ENCODE measurements at places on chromosomes 16 and 17.

GRCh38 chr17:77735566-77736198, 222.8 kb upstream of the TNRC6C start:
- no peak for DNase-seq

DNA sequence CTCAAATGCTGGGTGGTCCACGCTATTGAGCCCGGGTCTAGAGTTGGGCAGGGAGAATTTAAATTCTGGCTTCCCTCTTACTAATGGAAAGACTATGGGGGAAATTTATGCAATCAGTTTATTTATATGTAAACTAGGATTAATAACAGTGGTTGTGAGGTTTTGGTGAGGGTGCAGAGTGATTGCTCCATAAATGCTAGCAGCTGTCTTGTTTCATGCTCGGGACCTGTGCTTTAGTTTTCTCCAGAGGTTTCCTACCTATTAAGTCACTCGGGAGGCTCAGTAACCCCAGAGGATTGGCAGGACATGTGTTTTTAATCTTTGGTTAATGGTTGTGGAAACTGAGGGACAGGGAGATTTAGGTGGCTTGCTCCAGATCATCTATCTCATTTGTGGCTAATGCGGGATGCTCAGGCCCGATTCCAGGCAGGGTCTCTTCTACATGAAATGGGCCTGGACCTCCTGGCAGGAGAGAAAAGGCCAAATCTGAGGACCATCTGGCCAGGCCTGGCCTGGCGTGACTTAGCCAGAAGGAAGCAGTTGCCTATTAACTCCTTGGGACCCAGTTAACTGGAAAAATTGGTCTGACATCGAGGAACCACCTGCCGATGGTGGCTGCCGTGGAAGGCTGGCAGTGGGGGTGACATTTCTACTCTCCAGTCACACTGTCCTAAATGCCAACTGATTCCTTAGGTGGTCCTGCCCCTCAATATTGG, 2.1 kb downstream of the PRCD start:
- DNase-seq: no peak

GRCh38 chr17:81510785-81511553, 1.6 kb downstream of the ACTG1 start:
- DNase-seq: no peak

DNA sequence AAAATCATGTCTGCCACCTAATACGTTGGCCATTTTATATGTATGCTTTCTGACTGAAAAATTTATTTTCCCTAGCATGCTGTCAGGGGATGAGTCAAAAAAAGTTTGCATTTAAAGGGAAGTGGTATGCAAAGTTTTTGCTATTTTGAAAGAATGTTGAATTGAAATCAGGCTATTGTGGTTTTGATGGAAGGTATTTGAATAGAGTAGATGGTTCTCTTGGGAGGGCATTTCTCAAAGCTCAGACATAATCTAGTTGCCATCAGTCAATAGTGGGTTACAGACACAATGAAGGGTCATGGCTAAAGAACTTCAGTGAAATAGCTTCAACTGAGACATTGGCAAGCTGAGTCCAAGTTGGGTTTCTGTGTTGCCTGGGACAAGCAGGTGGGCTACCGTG, 102.4 kb downstream of the MAP2K6 start:
- no peak for DNase-seq

- no peak for DNase-seq
These were observed 170.4 kb downstream of the IRX3 start for GRCh38 chr16:54116124-54116655.

DNA sequence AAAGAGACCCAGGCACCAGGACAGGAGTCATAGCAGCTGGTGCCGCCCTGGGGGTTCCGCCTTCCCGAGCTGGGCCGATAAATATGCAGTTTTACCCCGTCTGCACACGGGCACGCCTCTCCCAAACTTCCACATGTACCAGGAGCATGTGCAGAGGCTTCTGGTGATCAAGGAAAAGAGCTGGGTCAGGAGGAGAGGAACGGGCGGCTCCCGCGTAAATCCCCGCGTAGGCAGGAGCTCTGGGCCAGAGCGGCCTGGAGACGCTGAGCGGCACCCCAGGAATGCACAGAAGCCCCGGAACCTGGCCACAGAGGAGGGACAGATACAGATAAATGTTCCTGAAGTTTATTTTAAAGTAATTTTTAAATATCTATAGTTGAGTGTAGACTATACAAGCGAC, 46.6 kb upstream of the METRNL start:
- no peak for DNase-seq

- no peak for DNase-seq
These were observed 845 bp downstream of the SP2 start for GRCh38 chr17:47896672-47897490.

DNA sequence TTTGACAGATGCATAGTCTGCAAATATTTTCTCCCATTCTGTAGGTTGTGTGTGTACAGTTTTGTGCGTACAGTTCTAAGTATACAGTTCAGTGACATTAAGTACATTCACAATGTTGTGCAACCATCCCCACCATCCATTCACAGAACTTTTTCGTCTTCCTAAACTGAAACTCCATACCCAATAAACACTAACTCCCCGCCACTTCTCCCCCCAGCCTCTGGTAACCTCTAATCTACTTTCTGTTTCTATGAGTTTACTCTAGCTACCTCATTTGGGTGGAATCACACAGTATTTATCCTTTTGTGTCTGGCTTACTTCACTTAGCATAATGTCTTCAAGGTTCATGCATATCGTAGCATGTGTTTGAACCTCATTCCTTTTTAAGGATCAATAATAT, 14.3 kb downstream of the PIK3R5 start:
- no peak for DNase-seq

- no peak for DNase-seq
These were observed 6.7 kb upstream of the SLC25A39 start for GRCh38 chr17:44331249-44331760.

DNA sequence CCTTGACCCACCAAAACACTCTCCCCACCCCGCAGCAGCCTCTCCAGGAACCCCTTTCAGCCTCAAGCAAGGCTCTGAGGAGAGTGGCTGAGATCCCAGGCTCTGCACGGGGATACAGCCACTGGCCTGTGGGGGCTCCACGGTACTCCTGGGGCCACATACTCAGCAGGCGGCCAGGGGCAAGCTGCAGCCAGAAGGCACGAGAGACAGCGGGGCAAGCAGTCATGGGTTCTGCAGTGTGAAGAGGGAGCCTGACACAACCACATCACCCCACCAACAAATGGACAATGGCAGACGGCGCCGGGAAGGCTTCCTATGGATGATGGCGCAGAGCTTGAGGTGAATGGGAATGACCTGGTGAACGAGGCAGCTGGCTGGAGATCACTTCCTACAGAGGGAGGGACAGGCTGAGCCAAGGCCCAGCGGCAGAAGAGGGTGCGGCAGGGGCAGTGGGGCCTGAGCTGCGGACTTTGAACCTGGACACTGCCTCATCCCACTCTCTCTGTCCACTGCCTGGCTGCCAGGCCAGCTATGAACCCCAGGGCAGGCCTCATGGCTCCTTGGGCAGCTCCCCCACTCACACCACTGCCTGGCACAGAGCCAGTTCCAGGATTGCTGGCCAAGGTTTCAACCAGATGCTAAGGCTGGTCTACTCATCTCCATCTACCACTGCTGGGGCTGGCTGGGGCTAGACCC, 10.8 kb upstream of the BCAR1 start:
- no peak for DNase-seq

DNA sequence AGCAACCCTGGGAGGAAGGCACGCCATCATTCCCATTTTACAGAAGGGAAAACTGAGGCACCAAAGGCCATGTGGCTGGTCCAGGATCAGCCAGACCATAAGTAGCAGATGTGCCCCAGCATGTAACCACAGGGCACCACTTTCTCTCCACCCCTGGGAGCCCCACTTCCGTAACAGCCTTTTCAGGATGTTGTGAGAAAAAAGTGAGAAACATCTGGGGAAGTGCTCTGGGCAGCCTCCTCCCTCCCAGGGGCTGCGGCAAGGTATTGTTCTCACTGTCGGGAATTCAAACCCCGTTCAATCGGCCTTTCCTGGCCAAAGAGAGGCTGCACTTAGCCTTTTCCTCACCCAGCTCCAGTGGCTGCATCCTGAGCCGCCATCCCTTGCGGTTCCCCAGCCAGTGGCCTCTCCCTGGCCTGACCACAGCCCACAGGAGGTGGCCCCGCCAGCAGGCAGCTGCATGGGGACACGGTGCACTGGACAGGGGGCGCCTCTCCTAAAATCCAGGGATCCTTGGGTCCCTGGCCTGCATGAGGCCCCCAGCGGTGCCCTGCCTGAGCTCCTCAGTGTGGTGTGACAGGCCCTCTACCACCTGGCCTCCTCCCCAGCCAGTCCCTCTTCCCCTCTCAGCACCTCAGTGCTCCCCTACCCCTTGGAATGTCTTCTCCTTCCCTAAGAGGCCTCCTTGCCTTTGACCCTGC, 5.7 kb upstream of the CDH5 start:
- DNase-seq: no peak

GRCh38 chr17:74578979-74579378, 11.7 kb upstream of the CD300H start:
- DNase-seq: no peak

DNA sequence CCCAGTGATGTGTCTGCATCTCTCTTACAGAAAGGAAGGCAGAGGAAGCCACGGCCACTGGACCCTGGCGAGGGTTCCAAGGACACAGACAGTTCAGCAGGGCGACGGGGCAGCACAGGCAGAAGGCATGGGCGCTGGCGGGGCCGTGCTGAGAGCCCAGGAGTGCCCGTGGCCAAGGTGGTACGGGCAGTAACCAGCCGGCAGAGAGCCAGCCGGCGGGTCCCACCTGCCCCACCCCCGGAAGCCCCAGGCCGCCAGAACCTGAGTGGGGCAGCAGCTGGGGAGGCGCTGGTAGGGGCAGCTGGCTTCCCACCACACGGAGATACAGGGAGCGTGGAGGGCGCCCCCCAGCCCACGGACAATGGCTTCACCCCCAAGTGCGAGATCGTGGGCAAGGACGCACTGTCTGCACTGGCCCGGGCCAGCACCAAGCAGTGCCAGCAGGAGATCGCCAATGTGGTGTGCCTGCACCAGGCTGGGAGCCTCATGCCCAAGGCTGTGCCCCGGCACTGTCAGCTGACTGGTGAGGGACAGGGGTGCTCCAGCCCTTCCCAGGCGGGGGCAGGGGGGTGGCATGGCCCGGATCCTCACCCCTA, 7.8 kb downstream of the XYLT2 start:
- no peak for DNase-seq

DNA sequence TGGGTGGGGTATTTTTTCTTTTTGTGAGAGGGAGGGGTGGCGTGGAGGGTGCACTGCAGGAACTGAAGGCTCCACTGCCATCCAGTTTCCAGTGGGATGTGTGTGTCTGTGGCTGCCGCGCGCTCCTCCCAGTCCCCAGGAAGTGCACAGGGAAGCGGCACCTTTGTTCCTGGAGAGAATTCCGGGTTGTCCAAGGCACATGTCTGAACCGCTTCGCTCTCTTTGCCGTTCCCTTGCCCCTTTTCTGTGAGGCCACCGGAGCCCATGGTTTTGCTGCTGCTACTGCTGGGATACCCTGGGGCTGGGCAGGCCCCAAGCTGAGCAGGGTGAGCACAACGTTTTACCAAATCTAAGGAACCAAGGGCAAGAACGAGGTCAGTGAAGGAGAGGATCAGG, 19.5 kb downstream of the ACSF3 start:
- DNase-seq: no peak

DNA sequence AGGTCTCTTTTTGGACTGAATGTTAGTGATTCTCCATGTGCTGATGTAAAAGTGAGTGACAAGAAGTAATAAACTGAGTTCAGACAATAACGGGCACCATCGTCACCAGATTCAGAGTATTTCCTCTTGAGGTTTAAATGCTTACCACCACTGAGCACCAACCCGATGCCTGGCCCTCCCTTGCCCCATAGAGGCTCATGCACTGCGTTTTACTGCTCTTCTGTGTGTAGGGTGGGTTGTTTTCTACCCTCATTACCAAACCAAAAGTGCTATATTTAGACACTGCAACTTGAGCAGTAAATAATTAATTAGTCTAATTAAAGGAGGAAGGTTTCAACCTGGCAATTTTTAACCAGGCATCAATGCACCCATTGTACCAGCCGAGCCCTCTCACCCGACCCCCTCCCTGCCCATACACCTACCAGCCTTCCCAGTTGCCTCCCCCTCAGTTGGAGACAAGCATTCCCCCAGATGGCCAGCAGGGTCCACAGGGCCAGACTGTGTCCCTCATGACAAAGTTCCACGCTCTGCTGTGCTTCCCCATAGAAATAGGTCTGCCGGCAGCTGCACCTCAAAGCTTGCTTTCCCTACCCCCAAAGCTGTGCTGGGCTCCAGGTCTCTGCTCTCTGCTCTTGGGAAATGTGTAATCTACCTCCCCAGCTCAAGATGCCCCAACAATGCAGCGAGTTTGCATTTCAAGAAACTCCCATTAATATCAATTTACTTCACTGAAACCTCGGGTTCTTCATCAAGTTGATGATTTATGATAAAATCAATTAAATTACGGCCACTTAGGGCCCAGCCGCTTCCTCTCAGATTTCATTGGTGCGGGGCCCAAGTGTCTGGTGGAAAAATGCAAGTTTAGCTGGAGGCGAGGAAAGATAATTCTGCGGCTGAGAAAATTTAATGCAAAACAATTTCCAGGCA, 16.0 kb downstream of the HOXB4 start:
- DNase-seq: no peak

DNA sequence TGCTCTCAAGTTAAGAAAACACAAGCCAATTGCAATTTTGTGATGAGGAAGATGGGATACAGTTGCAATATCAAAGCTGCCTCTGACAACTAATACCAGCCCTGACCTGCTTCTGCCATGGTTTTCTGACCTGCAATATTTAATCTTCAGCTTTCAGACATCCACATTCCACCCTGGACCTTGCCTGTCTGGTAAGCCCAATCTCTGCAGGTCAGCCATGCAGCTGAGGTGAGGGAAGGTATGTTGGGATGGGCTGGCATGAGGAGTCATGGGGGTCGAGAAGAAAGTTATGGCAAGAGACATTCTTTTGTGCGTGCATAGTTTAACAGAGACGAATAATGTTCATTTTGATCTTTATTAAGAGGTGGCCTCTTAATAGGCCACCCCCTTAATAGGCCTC, 31.5 kb downstream of the KCNJ16 start:
- DNase-seq: no peak

GRCh38 chr17:34366529-34367107, 3.6 kb upstream of the CCL1 start:
- DNase-seq: no peak

DNA sequence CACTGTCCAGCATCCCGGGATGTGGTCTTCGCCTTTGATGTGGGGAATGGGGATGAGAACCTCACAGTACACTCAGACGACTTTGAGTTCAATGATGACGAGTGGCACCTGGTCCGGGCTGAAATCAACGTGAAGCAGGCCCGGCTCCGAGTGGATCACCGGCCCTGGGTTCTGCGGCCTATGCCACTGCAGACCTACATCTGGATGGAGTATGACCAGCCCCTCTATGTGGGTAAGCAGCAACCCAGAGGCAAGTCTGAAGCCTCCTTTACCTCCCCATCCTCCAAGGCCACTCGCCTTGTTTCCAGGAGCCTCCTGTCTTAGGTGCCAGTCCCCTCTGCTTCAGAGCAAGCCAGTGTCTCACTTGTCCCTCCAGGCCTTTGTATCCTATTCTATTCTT, 10.2 kb downstream of the CNTNAP1 start:
- DNase-seq: no peak
